ENCODE measurements at places on chromosomes 2 and 18. TPM values are rescaled to one million over a fixed set of nuclear protein-coding genes. Genes with fewer than 3 reads are reported as not detected.

DNA sequence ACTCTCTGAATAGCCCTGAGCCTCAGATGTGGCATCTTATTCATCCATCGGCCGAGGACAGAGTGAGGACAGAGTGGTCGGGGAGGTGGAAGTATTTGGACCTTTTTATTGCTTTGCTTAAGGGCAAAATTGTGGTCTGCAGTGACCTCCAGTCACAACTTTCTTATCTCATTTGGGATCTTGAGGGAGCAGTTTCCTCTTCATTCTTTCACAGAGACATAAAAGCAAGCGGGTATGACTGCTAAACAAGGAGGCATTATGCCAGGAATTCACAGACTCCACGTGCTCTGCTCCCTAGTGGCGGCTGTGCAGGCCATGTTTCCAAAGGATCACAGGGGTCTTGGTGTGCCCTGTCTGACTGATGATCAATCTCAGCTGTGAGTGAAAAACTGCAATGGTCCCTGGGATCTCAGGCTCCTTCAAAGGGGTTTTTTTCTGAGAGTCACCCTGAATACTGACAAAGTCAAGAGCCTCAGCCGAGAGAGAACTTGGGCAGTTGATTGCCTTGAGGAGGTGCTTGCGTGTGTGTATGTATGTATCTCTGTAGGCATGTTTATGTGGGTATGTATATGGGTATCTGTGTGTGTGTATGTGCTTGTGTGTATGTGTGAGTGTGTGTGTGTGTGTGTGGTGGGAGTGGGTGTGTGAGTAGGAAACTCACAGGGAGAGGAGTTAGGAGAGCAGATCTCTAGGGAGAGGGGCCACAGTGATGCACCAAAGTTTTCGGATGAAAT lies 47.7 kb downstream of the RAPGEF4 start:
- DNase-seq = peak; percentile 13

GRCh38 chr2:135782231-135782630 lies 40.6 kb downstream of the UBXN4 start:
- DNase-seq = no peak

DNA sequence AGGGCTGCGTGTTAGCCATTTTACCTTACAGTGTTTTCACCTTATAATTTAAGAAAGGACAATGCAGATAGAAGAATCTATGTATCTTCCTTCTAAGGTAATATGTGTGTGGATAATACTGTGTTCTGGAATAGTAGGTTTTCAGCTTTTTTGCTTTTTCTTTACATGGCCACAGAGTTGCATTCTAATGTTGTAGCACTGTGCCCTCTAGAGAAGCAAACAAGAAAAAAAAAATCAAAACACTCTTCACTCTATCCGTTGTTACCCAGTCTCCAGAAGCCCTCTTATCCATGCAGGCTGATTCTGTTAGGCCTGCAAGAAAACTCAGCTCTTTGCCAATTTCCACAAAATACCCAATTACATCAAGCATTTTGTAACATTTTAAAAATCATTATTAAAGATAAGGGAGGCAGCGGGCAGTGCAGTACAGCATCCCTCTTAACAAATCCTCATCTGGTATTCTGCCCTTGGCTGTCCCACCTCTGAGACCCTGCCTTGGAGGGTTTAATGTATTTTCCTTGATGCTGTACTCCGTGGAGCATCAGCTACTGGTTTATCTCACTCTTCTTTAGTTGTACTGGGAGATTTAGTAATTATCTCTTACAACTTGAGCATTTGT lies 41.8 kb downstream of the CDH7 start:
- no peak for DNase-seq

GRCh38 chr18:23279931-23280330 lies 144.6 kb downstream of the CABLES1 start:
- no peak for DNase-seq

The RDH14 gene
- total RNA-seq = 33.5 TPM

The MAP3K19 gene
- not detected for total RNA-seq

The RAX gene
- total RNA-seq = 78.1 TPM

The SIGLEC15 gene
- total RNA-seq = not detected

The CGREF1 gene
- total RNA-seq = 3.0 TPM

The GAL3ST2 gene
- total RNA-seq = 0.09 TPM

All from neural progenitor cell (in vitro differentiated cells).